ENCODE measurements at places on chromosomes 3 and 15. TPM values are rescaled to one million over a fixed set of nuclear protein-coding genes. Genes with fewer than 3 reads are reported as not detected.

Gene CNTN6
- total RNA-seq: not detected

Gene RTP4
- total RNA-seq: 7.9 TPM

Gene DNAJA4
- 43.5 TPM for total RNA-seq

Gene THPO
- total RNA-seq: 0.63 TPM

Gene NPAP1
- total RNA-seq: 0.06 TPM

Gene NIPA2
- total RNA-seq: 50.7 TPM

Gene TUSC7
- not detected for total RNA-seq

Gene C3orf33
- 3.3 TPM for total RNA-seq

Gene PLA2G4D
- 0.51 TPM for total RNA-seq

Gene TNNC1
- 0.60 TPM for total RNA-seq

Data from mucosa of descending colon (tissue), 3 donors.